IMR-90 (cell line): ENCODE measurements at places on chromosomes 3 and 15. TPM values are rescaled to one million over a fixed set of nuclear protein-coding genes. Genes with fewer than 3 reads are reported as not detected.

- no peak for DNase-seq
These were observed 147.9 kb upstream of the GAP43 start for GRCh38 chr3:115475178-115476041.

- DNase-seq: no peak
These were observed 13.0 kb downstream of the PLD1 start for GRCh38 chr3:171797265-171797679.

LARP6 gene
- 135 and 146 TPM in 2 replicates for polyA plus RNA-seq

DNA sequence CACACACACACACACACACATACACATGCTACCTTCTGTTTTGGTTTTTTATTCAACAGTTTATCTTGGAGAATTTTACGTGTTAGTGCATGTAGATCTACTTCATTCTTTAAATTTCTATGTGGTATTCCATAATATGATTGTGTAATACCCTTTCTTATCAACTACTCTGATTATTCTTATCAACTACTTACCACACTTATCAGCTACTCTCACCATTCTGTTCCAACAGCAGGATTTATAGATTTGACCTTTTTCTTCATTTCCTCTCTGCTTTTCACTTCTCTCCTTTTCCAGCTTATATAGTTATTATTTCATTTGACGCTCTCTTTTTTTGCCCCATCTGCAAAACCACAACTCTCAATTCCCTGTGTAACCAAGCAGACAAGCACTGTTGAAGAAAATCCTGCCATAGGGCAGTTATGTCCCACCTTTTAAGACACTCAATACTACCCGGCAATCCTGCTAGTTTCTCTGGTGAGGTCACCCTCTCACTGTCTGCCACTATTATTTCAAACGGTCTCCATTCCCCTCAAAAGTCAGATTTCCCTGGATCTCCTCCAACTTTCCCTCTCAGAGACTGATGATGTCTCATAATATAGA, 56.9 kb upstream of the SATB1 start:
- no peak for DNase-seq

DNA sequence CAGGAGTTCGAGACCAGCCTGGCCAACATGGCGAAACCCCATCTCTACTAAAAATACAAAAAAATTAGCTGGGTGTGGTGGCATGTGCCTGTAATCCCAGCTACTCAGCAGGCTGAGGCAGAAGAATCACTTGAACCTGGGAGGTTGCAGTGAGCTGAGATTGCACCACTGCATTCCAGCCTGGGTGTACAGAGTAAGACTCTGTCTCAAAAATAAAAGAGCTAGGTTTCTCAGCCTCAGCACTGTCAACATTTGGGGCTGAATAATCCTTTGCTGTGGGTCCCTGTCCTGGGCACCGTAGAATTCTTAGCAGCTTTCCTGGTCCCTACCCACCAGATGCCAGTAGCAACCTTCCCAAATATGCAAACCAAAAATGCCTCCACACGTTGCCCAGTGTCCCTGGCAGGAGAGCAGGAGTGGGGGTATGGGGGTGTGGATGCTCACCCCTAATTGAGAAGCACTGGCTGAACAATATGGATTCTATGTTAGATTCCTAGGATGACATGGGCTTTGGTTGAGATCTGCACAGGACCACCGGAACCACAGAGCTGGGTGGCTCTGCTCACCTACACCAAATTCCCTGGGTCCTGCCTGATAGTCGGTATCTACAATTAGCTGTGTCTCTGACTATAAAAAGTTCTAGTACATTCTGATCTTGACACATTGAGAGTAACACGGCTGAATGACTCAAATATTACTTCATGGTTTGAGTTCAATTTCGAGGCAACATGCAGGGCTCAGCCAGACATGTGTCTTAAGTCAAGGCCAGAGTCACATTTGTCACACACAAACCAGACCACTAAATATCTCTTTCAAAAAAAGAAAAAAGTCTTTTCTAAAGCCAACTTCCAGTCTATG, 577.0 kb upstream of the MDFIC2 start:
- DNase-seq: peak; percentile 15

DNA sequence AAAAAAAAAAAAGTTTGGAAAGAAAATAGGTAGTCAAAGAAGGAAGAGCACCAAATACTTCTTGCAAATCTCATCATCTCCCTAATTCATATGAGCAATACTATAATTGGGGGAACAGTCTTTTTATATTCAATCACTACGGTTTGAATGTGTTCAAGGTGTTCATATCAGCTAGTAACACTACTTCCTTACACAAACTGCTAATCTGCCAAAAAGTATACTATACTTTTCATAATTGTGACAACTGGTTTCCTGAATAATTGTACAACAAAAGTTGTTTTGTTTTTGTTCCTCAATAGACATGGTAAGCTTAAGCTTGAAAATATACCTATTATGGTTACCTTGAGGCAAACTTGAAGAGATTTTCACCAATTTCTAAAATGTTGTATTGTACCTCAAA, 12.1 kb downstream of the SETD2 start:
- no peak for DNase-seq

- no peak for DNase-seq
These were observed 15.6 kb upstream of the FILIP1L start for GRCh38 chr3:100129941-100130340.

C2CD4A gene
- not detected in 2 replicates for polyA plus RNA-seq

DNA sequence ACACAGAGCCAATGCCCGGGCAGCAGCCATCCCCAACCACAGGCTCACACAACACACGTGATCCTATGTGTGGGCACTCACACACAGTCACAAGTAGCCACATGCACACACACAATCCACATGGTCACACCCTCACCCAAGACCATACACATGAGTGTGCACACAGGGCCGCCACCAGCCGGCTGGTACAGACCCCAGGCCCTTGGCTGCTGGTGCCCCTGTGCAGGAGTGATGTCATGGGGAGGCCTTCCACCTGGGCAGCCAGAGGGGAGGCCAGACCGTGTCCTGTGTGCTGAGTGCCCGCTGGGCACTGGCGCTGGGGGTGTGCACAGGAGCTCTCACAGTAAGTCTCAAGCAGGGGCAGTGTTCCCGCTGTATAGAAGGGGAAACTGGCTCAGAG, 36.9 kb downstream of the DNAJB8 start:
- DNase-seq: no peak

GRCh38 chr3:169172535-169172934, 491.0 kb downstream of the MECOM start:
- no peak for DNase-seq

NEK4 gene
- 6.6 and 10.3 TPM in 2 replicates for polyA plus RNA-seq

GRCh38 chr3:126256251-126256650, 75.9 kb upstream of the ALDH1L1 start:
- peak; percentile 21 for DNase-seq

RUBCN gene
- polyA plus RNA-seq: 11.8 and 12.6 TPM in 2 replicates
